ENCODE measurements at places on chromosomes 2 and 18.

GRCh38 chr2:158932131-158932645 is 36.3 kb upstream of the TANC1 start:
- no peak for DNase-seq

GRCh38 chr2:1685078-1685956 is 59.0 kb downstream of the PXDN start:
- no peak for DNase-seq

DNA sequence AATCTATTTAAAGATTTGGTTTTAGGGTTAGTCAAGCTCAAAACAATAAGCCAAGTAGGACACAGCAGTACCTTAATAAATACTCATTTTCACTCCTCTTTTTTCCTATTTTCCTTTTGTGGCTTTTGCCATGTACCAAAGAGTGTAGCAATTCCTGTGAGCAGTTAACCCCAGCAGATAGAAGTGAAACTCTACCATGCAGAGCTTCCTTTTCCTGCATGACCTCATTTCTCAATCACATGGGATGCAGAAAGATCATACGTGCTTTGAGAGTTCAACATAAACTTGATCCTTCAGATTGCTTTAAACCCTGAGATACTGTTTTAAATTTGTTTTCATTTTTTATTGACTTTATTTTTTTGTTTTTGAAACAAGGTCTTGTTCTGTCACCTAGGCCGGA is 99.1 kb upstream of the ARHGAP15 start:
- DNase-seq = no peak

GRCh38 chr2:143150287-143150686 is 21.1 kb downstream of the ARHGAP15 start:
- no peak for DNase-seq

GRCh38 chr2:8984157-8984556 is 19.3 kb downstream of the MBOAT2 start:
- DNase-seq = no peak

GRCh38 chr2:101770726-101771125 is 73.2 kb downstream of the MAP4K4 start:
- DNase-seq = no peak

DNA sequence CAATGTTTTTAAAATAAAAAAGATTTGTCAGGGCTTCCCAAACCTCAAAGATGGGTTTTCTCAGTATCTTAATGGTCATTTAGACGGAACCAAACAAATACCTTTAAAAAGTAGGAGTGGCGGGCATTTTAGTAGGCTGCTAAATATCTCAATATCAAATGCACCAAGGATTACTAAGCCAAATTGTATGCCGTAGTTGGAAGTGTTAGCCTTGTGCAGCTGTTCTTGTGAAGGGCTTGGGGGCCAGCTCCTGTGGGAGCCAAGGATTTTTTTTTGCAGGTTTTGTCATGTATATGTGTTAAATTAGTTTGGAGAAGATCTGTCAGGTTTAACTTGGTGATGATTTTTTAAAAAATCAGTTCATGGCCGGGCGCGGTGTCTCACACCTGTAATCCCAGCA is 52.1 kb downstream of the ACTR2 start:
- no peak for DNase-seq

DNA sequence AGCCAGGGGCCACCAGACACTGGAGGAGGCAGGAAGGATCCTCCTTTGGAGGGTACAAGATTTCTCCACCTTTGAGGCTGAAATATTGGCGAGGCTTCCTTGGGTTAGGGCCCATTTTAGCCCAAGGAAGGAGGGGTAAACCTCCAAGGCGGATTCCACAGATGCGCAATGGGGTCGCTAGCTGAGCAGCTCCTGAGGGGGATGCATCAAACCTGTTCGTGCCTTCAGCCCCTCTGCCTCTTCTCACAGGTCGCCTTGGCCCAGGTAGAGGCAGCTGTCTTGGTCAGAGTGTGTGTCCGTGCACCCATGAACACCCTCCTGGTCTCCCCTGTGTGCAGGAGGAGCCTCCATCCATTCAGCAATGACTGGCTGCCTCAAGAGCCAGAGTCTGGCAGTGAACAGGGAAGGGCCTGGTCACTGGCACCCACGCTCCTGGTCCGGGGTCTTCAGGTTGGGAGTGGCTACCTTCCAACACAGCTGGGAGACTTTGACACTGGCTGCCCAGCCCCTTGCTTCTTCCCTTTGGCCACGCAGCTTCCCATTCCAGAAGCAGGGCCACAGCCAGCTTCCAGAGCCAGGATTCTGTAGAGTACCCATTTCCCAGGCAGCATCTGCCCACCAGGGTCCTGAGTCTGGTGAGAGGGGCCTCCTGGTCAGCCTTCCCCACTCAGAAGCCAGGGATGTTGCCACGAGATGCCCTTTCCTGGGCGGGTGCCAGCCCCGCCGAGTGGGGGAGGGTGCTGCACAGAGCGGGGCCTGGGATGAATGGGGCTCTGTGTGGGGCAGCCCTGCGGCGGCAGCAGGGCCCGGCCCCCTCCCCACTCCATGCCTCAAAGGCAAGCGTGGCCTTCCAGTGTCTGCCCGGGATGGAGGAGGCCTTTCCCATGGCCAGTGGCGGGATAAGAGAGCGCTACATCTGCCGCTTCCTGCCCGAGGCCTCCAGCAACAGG is 95.8 kb upstream of the GPC1 start:
- DNase-seq = no peak

- DNase-seq = no peak
Measured at GRCh38 chr2:185130685-185131084, 532.4 kb downstream of the ZNF804A start.

DNA sequence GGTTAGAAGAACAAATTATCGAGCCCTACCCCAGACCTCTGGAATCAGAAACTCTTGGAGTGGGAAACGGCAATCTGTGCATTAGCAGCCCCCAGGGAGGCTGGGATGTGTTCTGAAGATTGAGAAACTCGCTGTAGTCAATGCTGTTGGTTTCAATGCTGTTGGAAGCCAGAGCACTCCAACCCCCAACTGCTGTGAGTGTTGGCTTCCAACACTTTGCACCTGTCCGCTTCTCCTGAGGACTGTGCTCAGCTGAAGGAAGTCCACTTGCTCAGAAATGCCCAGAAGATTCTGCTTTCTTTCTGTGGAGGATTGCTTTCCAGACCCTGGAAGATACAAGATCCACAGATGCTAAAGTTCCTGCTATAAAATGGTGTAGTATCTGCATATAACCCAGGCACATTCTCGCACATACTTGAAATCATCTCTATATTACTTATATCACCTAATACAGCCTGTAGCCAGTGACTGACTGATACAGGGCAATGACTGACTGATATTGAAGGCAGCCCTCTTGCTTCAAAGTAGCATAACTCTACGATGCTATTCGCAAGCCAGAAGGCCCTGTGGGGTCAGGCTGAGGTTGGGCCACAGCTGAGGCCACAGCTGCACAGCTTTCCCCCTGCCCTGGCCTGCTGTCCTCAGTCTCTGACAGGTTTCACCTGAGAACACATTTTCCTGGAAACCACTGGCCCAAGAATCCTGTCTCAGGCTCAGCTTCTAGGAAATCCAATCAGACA is 757.7 kb upstream of the ID2 start:
- DNase-seq = no peak

DNA sequence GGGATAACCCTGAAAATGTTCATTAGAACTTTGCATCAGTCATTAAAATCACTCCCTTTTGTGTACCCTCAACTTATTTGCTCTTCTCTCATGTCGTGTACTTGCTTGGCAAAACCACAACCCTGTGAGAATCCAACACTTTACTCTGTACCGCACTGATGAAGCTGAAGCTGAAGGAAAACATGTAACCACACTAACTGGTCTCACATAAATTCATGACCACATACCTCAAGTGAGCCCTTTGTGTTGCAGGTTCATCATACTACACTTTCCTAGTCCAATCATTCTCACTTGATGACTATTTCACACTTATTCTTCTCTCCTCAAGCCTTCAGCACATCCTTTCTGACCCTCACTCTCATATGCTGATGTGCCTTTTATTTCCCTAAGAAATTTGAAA is 175.4 kb downstream of the DPP4 start:
- no peak for DNase-seq

DNA sequence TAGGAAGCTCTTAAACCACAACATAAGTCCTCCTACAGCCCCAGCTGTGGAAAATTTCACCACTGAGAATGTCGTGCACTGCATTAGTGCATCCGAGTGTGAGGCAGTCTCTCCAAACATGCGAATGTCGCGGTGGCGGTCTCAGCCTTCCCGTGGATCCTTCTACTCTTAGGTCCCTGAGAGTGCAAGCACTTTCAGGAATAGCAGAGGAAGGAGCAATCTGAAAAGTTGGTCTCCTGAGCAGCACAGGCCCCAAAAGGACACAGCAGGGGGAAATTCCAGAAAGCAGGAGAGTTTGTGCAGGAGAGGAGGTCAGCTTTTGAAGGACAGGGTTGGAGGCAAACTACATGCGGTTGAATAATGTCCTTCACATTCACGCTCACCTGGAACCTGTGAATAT is 440.5 kb upstream of the SMIM21 start:
- DNase-seq = no peak

- DNase-seq = no peak
Measured at GRCh38 chr2:120587279-120587996, 148.2 kb upstream of the GLI2 start.

DNA sequence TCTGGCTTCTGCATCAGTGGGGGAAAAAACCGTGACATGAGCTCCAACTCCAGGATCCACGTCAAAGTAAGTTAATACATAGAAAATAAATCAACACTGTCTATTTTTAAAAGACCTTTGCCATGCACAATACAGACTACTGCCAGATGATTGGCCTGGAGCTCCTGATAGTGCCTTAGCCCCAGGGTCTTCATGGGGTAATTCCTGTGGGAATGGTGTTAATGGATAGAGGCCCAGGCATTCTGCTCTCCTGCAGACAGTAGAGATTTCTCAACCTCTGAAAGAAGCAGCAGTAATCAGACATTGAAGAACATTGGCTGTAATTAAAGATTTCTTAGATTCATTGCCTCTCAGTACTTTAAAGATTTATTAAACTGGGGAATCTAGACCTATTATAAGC is 4.3 kb upstream of the PLCL1 start:
- DNase-seq = no peak

DNA sequence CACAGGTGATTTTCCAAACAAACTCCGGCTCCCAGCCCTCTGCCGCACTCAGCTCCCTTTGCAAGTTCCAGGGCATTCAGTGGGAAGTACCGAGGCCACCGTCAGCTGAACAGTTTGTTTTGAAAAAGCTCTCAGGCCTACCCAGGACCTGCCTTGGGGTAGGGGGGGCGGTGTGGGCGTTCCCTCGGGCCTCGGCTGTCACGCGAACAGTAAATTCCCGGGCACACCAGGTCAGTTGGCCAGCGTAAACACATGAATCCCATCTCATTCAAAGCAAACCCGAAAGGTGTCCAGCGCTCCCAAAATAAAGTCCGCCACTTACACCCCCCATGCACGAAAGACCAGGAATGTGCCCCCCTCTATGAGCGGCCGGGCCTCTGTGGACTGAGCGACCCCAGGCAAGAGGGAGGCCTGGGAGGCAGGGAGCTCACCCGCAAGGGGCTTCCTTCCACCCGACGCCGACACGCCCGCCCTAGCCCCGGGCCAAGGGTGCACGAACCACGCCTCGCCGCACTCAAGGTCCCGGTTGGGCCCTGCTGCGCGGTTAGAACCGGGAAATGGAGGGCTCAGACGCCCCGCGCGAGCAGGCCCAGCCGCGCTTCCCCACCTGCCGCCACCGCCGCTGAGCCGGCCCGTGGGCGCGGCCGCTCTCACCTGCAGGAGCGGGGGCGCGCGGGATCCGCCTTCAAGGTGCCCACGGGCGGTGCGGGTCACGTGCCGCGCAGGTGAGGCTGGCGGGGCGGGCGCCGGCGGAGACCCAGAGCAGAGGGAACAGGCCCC is at the start of gene WDSUB1:
TSS of gene WDSUB1 (minus strand) at position 775 of the 780 bp plus-strand sequence. CDS start 3,634 bp downstream, outside the sequence.
- no peak for DNase-seq

- no peak for DNase-seq
Measured at GRCh38 chr2:14661163-14661562, 28.6 kb downstream of the LRATD1 start.

- no peak for DNase-seq
Measured at GRCh38 chr18:47247416-47248114, 3.9 kb downstream of the SKOR2 start.

- no peak for DNase-seq
Measured at GRCh38 chr2:219912491-219912921, 285.1 kb downstream of the SLC4A3 start.

GRCh38 chr18:24560511-24560981 is 100.1 kb downstream of the HRH4 start:
- no peak for DNase-seq

DNA sequence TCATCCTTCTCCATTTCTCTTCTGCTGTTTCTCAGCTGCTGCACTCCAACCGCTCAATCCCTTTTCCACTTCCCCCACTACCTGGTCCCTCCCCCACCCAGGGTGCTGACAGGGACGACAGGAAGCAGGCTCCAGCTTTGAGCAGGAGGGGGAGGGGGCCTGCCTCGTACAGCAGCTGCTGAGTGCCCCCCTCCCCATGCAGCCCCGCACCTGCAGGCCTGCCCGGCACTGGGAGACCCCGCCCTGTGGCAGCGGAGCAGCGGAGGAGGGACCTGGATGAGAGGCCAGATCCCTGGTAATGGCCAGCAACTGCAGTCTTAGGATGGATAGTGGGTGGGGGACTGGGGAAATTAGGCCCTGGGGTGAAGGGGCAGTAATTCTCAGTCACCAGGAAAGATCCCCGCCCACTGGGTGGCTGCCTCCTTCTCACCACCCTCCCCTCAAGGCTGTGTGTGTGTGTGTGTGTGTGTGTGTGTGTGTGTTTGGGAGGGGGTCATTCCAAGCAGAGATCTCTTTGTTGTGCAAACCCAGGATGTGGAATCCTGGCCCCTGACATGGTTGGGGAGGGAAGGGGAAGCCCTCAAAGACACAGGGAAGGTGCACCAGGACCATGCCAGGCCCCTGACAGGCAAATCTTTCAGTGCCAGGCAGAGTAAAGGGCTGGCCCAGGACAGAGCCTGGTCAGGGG is 6.8 kb upstream of the CRYBA2 start:
- no peak for DNase-seq

GRCh38 chr2:151996243-151997003 is 102.4 kb downstream of the CACNB4 start:
- no peak for DNase-seq

GRCh38 chr18:22670914-22671313 is 253.2 kb upstream of the CTAGE1 start:
- DNase-seq = no peak

DNA sequence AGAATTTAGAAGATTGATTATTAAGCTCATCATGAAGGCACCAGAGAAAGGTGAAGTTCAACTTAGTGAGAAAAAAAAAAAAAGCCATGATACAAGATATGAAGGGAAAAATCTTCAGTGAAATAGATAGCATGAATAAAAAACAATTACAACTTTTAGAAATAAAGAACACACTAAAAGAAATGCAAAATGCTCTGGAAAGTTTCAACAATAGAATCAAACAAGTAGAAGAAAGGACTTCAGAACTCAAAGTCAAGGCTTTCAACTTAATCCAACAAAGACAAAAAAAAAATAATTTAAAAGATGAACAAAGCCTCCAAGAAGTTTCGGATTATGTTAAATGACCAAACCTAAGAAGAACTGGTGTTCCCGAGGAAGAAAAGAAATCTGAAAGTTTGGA is 105.5 kb downstream of the GRB14 start:
- DNase-seq = no peak

GRCh38 chr2:166727095-166727494 is 161.2 kb upstream of the XIRP2 start:
- no peak for DNase-seq

- no peak for DNase-seq
Measured at GRCh38 chr2:67234440-67234839, 162.7 kb upstream of the ETAA1 start.

Data from activated CD8-positive, alpha-beta memory T cell treated with anti-CD3 and anti-CD28 coated beads for 1 hour (primary cell).